ENCODE measurements at places on chromosomes 13 and 19.

DNA sequence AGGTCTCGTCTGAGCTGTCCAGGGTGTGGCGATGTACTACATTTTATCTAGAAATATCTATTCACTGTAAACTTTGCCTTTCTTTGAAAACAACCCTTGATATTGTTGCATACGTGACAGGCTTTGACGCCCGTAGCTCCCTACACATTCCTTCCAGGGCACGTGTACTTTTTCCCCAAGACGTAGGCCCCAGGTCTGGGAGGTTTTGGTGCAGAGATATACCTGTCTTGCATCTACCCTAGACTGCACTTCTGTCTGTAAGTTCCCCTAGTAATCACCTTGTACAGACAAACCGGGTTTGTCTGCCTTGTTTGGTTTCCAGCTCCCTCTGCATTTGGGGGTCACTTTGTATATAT, 69.2 kb downstream of the ERICH6B start:
- no peak for DNase-seq

- no peak for DNase-seq
Observed at GRCh38 chr13:32426990-32427851, 709 bp downstream of the N4BP2L1 start.

GRCh38 chr19:14735915-14736314, 42.4 kb downstream of the ADGRE2 start:
- no peak for DNase-seq

GRCh38 chr13:98144027-98144741, 1.3 kb downstream of the FARP1 start:
- no peak for DNase-seq

DNA sequence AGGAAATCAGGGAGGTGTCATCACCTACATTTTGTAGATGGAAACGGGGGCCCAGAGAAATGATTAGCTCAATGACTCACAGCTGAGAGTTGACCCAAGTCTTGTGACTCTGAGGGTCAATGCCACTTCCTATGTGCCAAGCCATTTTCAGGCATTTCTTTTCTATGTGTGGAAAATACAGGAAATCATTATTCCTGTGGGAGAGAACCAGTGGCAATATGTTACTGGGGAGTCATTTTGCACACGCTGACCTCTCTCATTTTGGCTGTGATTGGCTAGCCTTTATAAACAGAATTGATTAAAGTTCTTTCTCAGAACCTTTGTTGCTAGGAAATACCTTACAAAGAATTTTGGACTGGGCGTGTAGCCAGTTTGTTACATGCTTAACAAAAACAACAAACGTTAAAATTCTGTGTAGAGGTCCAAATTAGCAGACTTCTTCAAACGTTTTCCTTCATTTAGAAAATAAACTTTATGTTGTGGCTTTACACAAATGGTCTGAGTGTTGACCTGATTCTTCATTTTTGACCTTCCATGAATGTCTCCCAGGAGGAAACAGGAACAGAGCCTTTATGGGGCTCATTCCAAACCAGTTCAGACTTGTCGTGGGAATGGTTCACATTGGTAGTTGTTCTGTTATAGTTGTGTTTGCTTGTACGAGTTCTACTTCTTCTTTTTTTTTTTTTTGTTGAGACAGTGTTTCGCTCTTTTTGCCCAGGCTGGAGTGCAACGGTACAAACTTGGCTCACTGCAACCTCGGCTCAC, 11.4 kb downstream of the PCCA start:
- DNase-seq: no peak

- no peak for DNase-seq
Observed at GRCh38 chr13:70380809-70381208, 272.6 kb upstream of the KLHL1 start.

DNA sequence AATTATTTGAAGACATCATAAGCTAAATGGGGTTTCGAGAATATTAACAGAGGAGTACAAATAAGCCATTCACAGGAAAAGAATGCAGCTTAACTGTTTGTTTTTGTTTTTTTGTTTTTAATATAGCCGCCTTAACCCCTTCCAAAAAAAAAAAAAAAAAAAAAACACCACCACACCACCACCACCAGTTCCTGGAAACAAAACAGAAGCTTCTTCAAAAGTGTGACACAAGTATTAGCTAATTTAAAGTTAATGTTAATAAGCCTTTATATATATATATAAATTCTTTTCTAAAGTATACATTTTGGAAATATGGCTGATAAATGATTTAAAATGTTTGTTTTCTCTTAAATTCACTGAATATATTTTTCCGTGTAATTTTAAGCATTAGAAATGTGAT, 1.4 kb downstream of the RAP2A start:
- DNase-seq: no peak

- no peak for DNase-seq
Observed at GRCh38 chr13:45615501-45616101, at the start of gene ERICH6B. Gene ERICH6B (minus strand): TSS chr13:45615739. CDS start chr13:45597005, 18,734 bp downstream.

DNA sequence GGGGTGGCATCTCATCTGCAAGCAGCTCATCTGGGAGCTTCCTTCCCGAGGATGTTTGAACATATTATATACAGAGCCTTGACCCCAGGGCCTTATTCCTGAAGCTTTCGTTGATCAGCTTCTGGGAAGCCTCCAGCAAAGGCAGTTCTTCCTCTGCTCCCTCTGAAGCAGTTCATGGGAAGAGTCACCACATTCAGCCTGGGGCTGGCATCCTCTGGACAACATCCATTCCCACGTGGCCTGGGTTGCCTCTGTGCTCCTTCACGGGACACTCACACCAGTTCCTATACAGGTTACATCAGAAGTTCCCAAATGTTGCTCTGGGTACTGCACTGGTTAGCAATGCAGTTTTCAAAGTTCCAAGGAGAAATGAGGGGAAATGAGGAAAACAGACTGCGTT, 29.6 kb downstream of the COL4A2 start:
- no peak for DNase-seq

DNA sequence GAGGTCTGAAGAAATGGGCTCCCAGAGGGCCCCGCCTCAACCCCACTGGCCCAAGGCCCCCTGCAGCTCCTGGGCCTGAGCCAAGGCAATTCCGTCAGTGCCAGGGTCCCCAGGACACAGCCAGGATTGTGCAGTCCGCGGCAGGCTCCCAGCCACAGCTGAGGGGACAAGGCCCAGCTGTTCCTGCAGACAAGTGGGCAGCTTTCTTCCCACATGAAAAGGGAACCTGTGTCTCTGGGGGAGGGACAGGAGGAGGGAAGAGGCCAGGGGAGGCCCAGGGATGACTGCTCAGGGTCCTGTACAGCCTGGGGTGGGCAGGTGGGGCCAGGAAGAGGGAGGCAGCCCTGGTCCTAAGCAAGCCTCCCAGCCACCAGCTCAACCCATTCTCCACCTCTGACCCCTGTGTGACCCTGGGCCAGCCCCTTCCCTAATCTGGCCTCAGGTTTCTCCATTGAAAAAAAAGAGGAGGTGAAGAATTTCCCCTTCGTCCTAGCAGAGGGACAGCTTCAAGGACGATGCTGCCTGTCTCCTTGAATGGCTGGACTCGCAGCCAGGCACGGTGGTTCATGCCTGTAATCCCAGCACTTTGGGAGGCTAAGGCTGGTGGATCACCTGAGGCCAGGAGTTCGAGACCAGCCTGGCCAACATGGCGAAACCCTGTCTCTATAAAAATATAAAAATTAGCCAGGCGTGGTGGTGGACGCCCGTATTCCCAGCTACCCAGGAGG, 20.5 kb upstream of the VSTM2B start:
- DNase-seq: no peak

GRCh38 chr19:54109651-54110050, 5.8 kb downstream of the TFPT start:
- DNase-seq: no peak

GRCh38 chr13:58823701-58824100, 1192.2 kb downstream of the PCDH17 start:
- DNase-seq: no peak

DNA sequence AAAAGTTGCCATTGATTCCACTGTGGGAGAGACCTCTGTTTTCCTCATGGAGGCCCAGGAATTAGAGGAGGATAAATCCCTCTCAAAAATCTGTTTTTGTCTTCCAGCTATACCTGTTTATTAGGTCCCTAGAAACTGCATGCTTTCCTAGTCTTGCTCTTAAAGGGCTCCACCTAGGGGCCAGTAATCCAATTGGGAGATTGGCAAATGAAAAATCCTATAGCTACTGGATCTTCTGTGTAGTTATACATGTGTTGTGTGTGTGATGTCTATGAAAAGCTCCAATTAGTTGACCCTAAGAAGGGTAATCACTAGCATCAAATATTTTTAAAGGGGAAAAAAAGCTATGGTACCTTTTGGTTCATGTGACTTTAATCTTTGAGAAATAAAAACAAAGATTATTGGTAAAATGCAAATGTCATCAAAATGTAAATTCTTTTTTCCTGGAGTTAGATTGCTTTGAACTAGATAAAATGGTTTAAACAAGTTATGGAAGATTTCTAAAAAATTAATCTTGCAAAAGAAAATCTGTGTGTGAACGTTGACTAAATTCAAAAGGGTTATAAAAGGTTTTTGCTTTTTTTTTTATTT, 63.4 kb upstream of the C1QTNF9B start:
- no peak for DNase-seq

DNA sequence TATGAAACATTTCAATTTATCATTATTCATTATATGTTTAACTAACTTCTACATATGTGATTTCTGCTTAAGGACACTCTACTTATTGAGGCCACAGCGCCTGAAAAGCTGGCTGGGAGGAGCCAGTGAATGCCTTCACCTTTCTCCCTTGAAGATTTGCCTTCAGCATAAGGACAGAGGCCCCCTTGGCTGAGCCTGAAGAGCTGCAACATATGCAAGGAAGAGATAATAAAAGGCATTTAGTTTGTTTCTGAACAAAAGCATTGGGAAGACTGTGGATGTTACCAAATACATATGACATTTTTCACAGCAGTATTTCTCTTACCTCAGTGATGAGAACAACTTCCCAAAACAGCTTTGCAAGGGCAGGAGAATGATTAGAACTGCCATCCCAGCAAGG, 92.1 kb downstream of the ABCC4 start:
- DNase-seq: peak; percentile 29

DNA sequence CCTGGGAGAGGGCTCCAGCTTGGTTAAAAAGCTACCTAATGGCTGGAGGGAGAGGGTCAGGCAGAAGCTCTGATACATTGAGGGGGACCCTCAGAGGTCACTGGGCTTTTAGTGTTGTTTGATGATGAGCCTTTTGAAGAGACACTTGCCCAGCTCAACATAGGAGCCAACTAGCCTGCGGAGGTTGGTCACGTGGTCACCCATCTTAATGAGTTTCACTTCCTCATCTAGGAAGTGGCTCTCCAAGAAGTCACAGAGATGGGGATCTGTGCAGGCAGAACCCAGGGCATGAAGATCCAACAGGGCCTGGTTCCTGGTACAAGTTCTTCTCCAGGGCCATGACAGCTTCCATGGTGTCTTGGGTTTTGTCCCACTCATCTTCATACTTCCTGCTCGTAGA, 33.4 kb downstream of the IPO5 start:
- DNase-seq: no peak

DNA sequence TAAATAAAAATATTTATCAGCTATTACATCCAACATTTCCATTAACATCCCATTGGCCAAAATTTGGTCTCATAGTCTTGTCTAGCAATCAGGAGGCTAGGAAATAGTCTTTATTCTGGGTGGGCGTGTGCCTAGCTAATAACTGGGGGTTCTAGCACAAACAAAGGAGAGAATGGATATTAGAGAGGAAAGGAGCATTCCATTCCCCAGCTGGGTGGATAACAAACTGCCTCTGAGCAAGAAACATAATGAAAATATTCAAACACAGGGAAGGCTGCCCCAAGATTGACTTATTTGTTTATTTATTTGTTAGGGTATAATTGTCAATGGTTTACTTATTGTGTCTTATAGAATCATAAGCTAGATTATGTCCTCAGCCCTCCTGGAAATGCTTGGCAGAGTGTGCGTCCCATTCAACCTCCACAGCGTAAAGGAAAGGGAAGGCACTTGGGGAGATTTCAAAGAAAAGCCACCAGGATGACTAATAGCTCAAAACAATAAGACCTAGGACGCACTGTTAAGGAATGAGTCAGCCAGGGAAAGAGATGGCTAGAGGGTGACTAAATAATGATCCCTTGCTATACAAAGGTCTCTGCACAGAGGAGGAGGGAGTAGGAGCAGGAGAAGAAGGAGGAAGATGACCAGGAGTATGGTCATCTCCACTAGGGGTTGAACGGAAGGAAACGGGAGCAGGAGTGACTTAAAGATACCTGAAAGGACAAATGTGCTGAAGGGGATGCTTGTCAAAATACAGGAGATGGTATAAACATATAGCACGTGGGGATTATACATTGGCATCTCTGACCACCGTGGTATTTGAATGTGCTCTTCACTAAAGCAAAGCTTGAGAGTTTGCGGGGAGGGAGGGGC, 23.5 kb upstream of the USP12 start:
- peak; percentile 36 for DNase-seq

DNA sequence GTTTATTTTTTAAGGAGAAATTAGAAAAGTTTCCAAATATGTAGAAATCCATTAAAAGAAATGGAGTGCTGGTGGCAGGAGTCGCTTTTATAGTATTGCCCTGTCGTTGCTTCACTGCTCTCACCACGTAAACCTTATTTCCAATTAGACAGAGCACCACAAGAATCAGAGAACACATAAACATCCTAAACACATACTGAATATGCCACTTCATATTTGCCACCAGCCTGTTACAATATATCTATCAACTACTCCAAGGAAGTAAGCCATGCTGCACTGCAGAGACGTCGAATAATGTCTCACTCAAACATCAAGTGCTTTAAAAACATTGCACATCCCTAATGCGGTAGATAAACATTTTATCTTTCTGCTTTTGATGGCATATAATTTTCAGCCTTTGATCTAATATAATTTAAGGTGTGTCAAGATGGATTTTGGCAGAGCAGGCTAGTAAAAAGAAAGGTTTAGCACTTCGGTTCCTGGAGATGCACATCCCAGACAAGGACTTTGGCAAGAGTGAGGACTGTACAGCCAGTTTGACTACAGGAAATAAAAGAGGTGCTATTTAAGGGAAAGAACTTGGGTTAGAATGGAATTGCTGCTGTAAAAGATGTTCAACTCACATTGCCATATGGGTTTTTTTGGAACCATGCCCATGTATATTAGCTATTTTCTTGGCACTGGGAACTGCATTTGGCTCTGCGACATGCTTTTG, 932.3 kb downstream of the EFNB2 start:
- no peak for DNase-seq

- DNase-seq: peak; percentile 58
Observed at GRCh38 chr19:44653977-44654774, 10.5 kb downstream of the PVR start.

DNA sequence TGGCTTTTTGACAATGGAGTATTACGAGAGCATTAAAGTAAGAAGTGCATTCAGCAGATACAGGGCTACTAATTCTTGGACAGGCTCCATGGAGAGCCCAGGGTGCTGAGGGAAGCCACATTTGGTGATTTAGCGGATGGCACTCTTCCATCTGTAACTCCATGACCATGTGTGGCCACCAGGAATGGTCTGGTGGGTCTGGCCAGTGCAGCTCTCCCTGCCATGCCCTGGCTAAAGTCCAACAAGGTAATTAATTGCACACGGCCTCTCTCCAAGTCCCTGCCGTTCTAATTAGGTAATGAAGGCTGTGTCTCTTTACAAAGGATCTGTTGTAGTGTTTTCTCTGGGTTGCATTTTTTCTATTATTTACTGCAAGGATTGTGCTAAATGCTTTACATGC, 4.3 kb upstream of the ZFR2 start:
- no peak for DNase-seq
